Esophagus squamous epithelium (tissue), 5 donors: ENCODE measurements at places on chromosomes 16 and 17. TPM values are rescaled to one million over a fixed set of nuclear protein-coding genes. Genes with fewer than 3 reads are reported as not detected.

The KCNH4 gene
- 0.09 TPM for total RNA-seq

The TBC1D3H gene
- total RNA-seq: not detected

The RAP1GAP2 gene
- 9.5 TPM for total RNA-seq

The SDR42E2 gene
- not detected for total RNA-seq

The SEPTIN12 gene
- total RNA-seq: not detected

The KIF1C gene
- total RNA-seq: 89.6 TPM

The FOXN1 gene
- 17.0 TPM for total RNA-seq

The NHERF2 gene
- total RNA-seq: 11.6 TPM

The IGSF6 gene
- 0.18 TPM for total RNA-seq

The CEMP1 gene
- total RNA-seq: not detected

The CRHR1 gene
- not detected for total RNA-seq

The CDH8 gene
- total RNA-seq: 1.8 TPM

The LGALS9 gene
- 27.3 TPM for total RNA-seq

The TAT gene
- not detected for total RNA-seq

The PDILT gene
- total RNA-seq: not detected
